ENCODE measurements at places on chromosomes 11 and 22.

- no peak for DNase-seq
Observed at GRCh38 chr22:43390872-43391271, 20.9 kb upstream of the MPPED1 start.

GRCh38 chr11:75275581-75275980 is 35.0 kb downstream of the TPBGL start:
- no peak for DNase-seq

DNA sequence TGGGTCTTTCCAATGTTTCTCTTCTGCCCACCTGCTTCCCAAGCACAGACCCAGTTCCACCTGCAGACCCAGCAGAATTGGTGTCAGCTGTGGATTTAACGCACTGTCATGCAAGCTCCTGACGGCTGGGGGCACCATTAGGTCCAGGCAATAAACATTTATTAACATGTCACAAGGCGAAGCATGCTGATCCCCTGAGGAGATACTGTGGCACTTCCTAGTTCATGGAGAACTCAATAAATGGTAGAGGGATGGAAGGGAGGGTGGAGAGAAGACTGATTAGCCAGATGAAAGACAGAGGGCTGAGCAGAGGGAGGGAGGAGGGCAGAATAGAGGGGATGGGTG is 68.3 kb upstream of the TSPAN18 start:
- DNase-seq, result peak; percentile 35

- DNase-seq, result no peak
Observed at GRCh38 chr11:63711838-63712237, 30.5 kb downstream of the RTN3 start.

GRCh38 chr11:114074546-114075343 is 15.2 kb downstream of the ZBTB16 start:
- DNase-seq, result no peak

GRCh38 chr11:126072801-126073594 is 10.3 kb upstream of the CDON start:
- peak; percentile 67 for DNase-seq

GRCh38 chr11:110185121-110185591 is 92.0 kb downstream of the ZC3H12C start:
- DNase-seq, result peak; percentile 6

- DNase-seq, result no peak
Observed at GRCh38 chr11:39145346-39145745, 2314.1 kb downstream of the LRRC4C start.

- no peak for DNase-seq
Observed at GRCh38 chr22:20054485-20054884, 25.6 kb upstream of the DGCR8 start.

DNA sequence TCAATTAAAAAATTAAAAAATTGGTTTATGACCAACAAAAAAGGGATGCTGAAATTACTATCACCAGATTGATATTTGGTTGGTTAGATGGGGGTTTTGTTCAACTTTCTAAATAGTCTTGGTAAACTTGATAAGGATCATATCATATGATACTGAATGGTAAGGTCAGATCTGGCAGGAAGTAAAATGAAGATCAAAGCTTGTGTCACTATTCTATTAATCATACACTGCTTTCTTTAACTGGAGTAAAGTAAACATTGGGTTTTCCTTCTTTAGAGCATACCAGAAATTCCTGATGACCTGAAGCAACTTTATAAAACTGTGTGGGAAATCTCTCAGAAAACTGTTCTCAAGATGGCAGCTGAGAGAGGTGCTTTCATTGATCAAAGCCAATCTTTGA is 40.2 kb downstream of the RRM1 start:
- DNase-seq, result no peak

- DNase-seq, result no peak
Observed at GRCh38 chr22:29030016-29030617, 31.5 kb downstream of the C22orf31 start.

DNA sequence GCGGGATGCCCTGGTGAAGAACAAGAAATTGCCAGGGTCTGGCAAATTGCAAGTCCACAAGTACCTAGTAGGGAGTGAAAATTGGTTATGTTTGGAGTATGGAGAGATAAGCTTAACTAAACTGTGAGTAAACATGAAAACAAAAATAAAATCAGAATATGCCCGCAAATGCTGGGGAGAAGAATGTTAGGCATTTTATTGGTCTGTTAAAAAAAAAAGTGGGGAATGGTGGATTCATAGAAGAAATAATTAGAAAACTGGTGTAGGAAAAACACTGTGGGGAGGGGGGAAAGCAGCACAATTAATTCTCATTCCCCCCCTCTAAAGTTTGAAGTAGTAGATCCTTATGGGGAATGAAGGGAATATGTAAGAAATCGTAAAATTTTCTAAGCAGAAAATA is 40.6 kb upstream of the HSD17B12 start:
- DNase-seq, result no peak

GRCh38 chr11:92266806-92267205 is 42.2 kb downstream of the FAT3 start:
- no peak for DNase-seq

GRCh38 chr22:40951795-40952605 is 822 bp downstream of the RBX1 start:
- no peak for DNase-seq

DNA sequence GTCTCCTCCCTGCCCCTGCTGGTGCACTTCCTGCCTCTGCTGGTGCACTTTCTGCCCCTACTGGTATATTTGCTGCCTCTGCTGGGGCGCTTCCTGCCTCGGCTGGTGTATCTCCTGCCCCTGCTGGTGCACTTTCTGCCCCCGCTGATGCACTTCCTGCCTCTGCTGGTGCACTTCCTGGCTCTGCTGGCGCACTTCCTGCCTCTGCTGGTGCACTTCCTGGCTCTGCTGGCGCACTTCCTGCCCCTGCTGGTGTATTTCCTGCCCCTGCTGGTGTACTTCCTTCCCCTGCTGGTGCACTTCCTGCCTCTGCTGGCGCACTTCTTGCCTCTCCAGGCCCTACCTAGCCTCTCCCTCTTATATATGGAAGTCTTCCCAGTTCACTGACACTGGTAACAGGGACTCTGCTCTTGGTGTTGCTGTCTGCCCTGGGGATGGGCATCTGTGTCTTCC is 10.1 kb downstream of the MTFP1 start:
- DNase-seq, result no peak

DNA sequence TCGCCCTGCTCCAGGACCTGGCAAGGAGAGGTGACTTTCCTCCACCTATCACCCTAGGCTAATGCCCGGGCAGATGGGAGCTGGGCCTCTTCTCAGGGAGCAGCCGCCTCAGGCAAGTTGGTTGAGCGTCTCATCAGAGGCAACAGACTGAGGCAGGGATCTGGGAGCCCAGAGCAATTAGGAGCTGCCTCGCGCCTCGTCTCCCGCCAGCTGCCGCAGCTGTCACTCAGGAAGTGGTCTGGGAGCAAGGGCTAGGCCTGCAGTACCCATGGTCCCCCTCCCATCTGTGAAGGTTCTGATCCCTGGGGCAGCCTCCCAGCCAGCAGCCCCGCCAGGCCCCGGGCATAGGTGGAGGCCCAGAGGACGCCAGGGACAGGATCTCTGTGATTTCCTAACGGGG is 4.6 kb upstream of the CABP7 start:
- DNase-seq, result peak; percentile 62

GRCh38 chr11:46658259-46658658 is 40.9 kb downstream of the ATG13 start:
- DNase-seq, result no peak

- no peak for DNase-seq
Observed at GRCh38 chr11:132844956-132845696, 687.2 kb downstream of the OPCML start.

- DNase-seq, result peak; percentile 36
Observed at GRCh38 chr11:28697920-28698827, 590.0 kb downstream of the METTL15 start.

DNA sequence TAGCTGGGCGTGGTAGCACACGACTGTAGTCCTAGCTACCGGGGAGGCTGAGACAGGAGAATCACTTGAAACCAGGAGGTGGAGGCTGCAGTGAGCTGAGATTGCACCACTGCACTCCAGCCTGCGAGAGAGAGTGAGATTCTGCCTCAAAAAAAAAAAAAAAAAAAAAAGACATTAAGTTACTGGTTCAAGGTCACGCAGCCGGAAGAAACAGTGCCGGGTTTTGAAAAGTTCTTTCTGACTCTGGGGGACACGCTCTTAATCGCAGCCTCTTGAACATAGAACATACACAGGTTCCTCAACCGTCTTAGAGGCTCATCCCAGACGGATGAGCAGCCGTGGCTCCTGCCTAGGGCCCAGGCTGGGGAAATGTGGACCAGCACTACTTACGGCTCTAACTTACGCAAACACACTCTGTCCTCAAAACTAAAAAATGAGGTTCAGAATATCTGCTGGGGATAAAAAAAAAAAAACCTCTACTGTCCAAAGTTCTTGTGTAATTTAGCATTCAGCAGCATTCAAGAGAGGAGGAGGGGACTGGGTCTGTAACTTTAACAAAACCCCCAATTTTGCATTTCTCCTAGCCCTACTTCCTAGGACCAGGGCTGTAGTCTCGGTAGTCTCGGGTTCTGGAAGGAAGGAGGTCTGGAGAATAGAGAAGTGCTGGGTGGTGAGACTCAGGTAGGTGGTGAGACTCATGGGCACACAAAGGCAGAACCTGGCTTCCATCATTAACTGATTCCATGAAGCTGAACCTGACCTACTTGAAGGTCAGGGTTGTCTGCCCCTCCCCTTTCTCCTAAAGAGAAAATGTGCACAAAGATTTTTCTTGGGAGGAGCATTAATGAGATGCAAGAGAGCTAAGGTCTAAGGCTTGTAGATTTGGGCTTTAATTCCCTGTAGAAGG is 6.0 kb downstream of the SPTBN2 start:
- no peak for DNase-seq

DNA sequence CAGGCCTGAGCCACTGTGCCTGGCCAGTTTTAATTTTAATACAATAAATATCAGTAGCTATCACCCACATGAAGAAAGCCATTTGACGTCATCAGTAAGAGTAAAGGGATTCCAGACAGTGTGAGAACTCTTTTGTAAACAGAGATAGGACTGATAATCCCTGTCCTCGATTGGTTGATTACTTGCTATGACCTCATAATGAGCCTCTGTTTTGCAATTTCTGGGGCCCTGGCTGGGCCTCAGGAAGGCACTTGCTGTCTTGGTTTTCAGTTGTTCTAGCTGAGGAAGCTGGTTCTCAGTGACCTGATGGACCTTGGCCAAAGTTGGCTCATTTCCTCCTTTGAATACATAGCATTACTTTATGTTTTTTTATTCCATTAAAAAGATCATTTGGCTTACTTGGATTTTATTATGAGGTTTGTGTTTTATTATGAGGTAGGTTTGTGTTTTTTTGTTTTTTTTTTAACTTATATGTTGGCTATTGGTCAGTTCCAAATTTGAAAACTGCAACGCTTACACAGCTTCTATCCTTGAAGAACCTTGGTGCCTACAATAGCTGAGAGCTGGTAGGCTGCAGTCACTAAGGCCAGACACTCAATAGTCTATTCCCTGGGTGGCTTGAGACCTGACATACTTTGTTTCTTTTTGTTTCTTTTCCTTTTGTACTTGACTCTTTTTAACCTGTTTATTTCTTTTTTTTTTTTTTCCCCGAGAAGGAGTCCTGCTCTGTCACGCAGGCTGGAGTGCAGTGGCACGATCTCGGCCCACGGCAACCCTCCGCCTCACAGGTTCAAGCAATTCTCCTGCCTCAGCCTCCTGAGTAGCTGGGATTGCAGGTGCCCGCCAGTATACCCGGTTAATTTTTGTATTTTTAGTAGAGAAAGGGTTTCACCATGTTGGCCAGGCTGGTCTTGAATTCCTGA is 20.0 kb downstream of the MARK2 start:
- DNase-seq, result no peak

DNA sequence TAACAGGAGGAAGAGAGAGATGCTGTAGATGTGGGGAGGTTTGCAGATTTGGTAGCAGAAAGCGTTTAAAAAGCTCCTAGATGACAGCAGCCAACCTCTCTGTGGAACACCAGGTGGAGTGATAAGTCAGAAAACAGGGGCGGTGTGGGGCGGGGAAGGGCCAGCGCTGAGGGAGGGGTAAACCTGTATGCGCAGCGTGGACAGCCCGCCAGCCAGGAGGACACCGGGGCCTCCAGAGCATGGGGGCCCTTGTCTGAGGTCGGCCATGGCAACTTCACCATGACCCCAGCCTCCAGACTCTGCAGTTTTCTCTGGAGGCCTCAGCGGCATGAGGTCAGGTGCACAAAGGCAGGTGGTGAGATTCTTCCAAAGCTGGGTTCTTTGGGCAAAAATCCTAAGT is 423.7 kb downstream of the BRD1 start:
- DNase-seq, result no peak

- no peak for DNase-seq
Observed at GRCh38 chr11:126140201-126140925, 71.1 kb downstream of the RPUSD4 start.

DNA sequence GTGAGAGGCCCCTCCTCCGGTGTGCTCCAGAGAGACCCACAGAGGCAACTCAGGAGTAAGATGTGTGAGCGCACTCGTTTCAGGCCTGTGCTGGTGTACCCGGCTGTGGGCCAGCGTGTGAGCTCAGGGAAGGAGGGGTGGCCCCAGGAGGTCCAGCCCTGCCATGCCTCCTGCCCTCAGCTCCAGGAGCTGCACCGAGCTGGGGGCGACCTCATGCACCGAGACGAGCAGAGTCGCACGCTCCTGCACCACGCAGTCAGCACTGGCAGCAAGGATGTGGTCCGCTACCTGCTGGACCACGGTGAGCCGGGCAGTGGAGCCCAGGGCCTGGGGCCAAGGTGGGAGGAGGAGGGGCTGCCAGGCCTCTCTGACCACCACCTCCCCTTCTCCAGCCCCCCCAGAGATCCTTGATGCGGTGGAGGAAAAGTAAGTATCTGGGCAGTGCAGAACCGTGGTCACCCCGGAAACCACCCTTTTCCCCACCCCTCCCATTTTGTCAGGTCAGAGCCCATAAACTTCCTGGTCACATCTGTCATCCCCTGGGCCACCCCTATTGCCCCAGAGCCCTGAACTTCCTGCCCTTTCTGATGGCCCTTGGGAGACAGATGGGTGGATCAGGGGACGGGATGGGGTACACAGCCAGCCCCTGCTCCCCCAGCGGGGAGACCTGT is 2.5 kb upstream of the MDK start:
- DNase-seq, result no peak

- DNase-seq, result no peak
Observed at GRCh38 chr11:36407356-36407755, 102.7 kb downstream of the TRAF6 start.

- DNase-seq, result no peak
Observed at GRCh38 chr11:62554387-62555167, 8.0 kb upstream of the AHNAK start.

- no peak for DNase-seq
Observed at GRCh38 chr11:11981840-11982239, 26.6 kb downstream of the DKK3 start.

DNA sequence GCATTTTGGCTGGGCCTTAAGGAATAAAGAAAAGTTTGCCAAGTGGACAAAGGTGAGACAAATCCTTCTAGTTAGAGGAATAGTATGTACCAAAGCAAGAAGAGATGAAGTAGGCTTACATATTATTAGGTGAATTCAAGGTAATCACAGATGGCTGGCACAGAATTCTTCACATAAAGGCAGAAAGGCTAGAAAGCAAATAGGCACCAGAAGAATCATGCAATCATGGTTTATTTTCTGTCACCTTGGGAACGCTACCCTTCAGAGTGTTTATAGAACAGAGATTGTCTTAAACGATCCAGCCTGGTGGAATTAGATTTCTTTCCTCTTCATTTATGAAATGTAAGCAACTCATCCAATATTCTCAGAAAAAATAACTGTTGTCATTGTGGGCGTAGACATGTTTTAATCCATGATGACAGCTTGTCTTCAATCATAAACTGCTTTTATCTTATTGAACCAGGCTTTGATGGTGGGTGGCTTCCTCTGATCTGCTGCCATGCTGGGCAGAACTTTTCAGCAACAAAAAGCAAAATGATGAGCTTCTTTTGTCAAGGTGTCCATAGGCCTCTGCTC is 49.0 kb upstream of the CSNK2A3 start:
- DNase-seq, result no peak

Data from NCI-H146 (cell line).